Activated CD4-positive, alpha-beta T cell treated with anti-CD3 and anti-CD28 coated beads for 1 hour (primary cell): ENCODE measurements at places on chromosomes 13 and 19.

DNA sequence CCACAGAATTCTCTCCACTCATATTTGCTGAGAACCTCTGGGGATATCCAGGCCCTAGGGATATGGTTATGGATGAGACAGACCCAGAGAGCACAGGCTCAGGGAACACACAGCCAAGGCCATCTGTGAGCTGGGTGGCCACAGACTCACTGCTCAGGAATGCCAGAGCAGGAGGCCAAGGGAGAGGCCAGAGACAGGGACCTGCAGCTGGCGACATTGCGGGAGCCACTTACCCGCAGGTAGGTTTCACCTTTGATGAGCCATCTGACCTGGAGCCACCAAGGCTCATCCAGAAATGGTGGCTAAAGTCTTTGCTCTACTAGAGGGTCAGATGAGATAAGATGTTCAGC lies 29.4 kb downstream of the CCNE1 start:
- DNase-seq = no peak

DNA sequence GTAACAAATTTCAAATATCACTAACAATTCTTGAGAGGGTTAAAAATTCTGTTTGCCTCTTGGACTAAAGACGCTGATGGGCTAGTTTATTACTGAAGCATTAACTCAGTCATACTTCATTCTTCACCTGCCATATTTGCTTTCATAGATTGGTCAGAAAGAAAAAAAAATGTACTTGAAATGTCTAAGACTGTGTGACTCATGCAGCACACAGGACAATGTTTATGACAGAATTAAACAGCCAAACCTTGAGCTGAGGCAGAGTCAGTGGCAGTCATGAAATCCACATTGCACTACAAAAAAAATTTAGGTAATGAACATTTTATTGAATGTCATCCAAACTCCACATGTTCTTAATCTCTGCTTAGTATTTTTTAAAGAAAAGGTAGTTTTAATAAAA lies 135.6 kb downstream of the PRR20E start:
- no peak for DNase-seq

- peak; percentile 31 for DNase-seq
These were observed 2.0 kb upstream of the TMEM221 start for GRCh38 chr19:17450264-17451075.

- no peak for DNase-seq
These were observed 19.6 kb upstream of the WDFY2 start for GRCh38 chr13:51564671-51565070.

GRCh38 chr13:49435992-49436391 lies 7.9 kb downstream of the CAB39L start:
- no peak for DNase-seq

- peak; percentile 16 for DNase-seq
These were observed 182.0 kb upstream of the SERP2 start for GRCh38 chr13:44191504-44192171.

- DNase-seq = no peak
These were observed 47.5 kb downstream of the SPATA13 start for GRCh38 chr13:24207841-24208667.

DNA sequence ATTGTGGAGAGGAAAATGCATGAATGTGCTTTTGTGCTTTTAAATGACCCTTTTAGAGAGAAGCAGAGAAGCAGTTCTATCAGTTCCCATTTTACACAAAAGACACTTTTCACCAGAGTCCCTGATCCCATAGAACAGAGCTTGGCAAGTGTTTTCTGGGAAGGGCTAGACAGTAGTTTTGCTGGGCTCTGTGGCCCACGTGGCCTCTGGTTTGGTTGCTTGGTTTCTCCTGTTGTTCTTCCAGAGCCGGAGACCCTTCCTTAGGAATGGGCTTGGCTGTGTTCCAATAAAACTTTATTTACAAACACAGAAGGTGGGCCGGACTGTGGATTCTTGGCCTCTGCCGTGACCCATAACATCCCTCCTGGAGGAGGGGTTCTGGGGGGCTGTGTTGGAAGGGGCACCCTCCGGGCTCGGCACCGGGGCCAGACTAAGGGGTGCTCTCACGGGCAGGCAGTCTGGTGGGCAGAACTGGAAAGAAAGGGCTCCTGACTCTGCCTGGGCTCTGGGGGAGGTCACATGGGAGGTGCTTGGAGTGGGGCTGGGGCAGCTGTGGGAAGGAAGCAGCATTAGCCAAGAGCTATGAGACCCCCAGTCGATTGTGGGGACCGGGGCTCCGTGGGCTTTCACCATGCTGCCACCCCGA lies 3.2 kb downstream of the SPPL2B start:
- DNase-seq = no peak

GRCh38 chr19:35595928-35596327 lies 10.0 kb downstream of the PMIS2 start:
- DNase-seq = no peak

GRCh38 chr13:113157929-113158747 lies at the start of gene PROZ:
TSS of gene PROZ (plus strand) at chr13:113158648. CDS start at chr13:113158661, 13 bp downstream.
- DNase-seq = no peak

- DNase-seq = no peak
These were observed 69.8 kb upstream of the SERP2 start for GRCh38 chr13:44303681-44304432.

DNA sequence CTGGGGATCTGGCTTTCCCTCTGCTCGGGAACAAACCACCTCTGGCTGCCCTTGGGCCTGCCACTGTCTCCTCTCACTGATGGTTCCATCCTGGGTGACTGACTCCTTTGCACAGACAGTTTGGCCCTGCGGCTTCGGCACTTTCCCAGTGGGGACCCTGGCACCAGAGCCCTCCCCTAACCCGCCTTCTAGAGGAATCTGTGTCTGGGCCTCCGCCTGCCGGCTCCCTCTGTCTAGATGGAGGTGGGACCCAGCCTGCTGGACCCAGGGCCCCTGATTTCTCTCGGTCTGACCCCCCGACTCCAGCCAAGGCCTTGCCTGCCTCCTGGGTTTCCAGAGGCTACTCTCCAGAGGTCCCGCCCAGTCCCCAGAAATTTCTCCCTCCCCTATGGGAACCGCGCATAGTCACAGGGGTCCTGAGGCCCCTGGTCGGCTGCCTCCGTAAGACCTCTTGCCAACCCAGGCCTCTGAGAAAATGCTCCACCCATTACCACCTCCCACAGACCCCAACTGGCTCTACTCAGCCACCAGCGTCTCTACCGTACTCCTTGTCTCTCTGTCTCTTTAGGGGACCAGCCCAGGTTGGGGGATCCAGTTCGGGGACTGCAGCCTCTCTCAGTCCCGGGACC lies 2.7 kb downstream of the CCDC106 start:
- no peak for DNase-seq

DNA sequence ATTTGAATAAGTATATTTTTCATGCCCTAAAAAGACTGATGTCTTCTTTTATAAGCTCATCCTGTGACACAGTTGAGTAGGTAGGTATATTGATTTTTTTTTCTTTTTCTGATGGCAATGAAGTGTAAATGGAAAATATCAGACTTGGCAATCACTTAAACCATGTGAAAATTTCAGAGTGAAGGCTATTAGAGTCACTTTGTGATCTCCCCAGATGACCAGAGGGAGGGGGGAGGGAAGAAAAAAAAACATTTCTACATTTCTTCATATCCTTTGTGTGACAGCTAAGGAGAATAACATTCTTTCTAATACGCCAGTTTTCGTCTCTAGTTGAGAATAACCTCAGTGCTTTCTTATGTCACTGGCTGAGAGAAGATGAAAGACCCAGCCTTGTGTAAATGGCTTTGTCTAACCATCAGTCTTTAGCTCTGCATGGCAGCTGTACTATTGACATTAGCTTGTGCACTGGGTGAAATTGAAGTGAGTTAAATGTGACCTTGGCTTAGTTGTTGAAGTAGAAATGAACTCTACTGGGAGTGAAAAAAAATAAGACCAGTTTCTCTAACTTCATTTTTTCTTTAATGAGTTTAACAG lies 332.1 kb upstream of the DACH1 start:
- no peak for DNase-seq

- DNase-seq = no peak
These were observed 37.5 kb downstream of the SUGP2 start for GRCh38 chr19:18995804-18996241.

DNA sequence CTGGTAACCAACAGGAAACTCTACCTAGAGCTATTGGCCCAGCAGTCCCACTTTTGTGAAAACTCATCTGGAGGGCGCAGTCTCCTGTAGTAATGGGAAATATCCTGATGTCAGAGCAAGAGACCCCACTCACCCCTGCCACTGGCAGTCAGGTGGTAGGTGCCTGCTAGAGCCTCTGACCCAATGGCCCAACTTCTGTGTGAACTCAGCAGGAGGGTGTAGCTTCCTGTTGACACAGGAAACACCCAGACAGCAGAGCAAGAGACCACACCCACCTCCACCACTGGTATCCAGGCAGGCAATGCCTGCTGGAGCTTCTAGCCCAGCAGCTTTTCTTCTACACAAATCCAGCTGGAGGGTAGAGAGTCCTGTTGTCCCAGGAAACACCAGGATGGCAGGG lies 1176.8 kb upstream of the PRR20A start:
- DNase-seq = no peak

DNA sequence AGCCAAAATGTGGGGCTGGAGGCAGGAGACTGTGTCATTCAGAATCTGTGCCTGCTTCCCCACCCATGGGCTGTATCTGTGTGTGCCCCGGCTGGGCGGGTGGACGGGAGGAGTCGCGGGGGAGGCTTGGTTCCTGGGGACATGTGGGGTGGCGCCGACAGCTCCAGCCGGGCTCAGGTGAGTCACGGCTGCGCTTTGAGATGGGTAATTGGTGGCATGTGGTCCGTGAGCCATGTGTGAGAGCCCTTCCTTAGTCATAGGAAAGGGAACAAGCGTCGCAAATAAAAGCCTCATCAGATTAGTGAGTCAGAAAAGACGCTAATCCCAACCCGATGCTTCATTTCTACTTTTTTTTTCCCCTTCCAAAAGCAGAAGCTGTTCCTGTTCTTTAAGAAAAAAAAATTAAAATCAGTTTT lies 118.6 kb upstream of the ZNF536 start:
- DNase-seq = no peak

- no peak for DNase-seq
These were observed 213.5 kb downstream of the FGF9 start for GRCh38 chr13:21884299-21884909.

GRCh38 chr13:53691417-53691816 lies 662.8 kb downstream of the OLFM4 start:
- no peak for DNase-seq

DNA sequence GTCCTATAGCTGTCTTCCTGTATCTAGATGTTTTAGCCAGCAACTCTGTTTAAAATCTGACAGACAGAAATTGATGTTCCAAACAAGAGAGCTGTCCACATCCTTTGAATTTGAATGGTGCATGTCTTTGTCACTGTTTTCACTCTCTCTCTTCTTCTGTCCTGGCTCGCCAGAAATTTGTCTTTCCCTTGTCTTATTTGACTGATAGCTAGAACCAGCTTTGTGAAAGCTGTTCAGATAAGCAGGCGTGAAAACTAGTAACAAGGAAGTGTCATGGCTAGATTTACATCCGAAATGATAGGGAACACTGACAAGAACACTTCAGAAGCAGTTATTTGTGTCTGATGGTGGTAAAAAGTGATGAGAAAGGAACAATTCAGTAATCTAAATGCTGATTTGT lies 354.9 kb upstream of the SLITRK1 start:
- no peak for DNase-seq

GRCh38 chr13:72804301-72804700 lies 22.4 kb downstream of the PIBF1 start:
- no peak for DNase-seq

GRCh38 chr13:111906816-111907215 lies 160.1 kb upstream of the SOX1 start:
- no peak for DNase-seq

DNA sequence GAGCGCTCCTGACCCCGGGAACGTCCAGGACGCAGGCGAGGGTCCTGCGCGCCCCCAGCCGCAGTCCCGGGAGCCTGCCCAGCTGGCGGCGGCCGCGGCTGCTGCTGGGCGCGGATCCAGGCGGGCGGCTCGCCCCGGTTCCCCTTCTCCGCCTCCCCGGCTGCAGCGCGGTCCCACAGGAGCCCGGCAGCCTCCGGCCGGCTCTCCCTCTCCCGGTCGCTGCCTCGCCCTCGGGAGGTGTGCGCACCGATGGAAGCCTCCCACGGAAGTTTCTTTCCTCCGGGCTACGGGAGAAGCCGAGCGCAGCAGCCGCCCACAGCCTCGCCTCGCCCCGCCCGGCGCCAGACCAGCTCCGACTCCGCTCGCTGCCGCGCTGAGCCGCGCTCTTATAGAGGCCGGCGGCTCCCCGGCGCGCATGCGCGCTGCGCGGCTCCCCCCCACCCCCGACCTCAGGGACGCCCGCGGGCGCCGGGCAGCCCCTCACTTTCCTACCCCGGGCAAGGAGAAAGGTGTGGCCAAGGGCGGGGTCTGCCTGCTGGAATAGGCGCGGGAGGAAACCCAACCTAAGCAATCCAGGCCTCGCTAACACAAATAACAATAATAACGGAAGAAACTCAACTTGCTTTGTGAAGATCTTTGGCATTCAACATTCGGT lies at the start of gene SHISA2:
Gene SHISA2 (minus strand): TSS at position 360 of the 655 bp plus-strand sequence. CDS start 1,041 bp downstream, outside the sequence.
- DNase-seq = no peak

DNA sequence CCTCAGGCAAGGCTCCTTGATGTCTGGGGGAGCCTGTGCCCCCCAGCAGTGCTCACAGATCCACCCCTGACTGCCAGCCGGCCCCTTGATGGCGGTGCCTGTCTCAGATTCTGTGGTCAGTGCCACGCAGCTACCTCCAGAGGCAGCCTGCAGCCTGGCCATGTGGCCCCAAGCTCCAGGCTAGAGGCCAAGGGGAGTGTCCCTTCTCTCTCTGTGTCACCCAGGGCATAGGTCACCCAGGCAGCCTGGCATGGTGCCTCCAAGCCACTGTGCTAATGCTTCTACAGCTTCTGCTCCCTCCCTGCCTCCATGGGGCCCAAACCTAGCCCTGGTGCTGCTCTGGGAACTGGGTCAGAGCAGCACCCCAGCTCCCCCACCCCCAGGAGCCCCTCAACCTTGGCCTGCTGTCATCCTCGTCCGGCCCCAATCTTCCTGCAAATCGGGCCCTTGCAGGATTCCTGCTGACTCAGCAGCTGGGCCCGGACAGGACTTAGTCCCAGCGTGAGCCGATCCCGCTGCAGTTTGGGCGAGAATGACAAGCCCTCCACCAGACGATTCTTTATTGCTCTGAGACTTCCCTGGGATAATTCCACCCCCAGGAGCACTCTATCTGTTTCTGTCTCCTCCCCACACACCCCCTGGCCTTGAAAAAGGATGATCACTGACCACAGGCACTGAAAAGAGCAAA lies 2.8 kb upstream of the ARL11 start:
- DNase-seq = no peak

DNA sequence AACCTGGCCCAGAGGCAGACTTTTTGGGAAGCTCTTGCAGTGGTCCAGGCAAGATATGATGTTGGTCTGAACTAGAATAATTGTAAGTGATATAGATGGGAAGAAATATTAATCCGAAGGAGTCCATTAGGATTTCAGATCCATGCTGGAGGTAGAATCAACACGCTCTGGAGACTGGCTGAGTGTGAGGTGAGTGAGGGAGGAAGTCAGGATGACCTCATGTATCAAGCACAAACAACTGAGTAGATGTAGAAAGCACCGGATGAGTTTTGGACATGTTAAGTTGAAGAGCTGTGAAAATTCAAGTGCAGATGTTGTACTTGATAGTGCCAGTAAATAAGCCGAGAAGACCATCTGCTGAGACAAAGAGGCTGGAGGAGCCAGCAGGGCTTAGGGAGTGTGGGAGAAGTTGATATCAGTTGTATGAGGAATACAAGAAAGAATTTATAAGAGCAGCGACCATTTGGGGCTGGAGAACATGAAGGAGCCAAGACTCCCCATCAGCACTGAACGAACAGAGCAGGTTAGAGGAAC lies 5.3 kb upstream of the CNMD start:
- no peak for DNase-seq

GRCh38 chr19:18227781-18228271 lies 1.6 kb upstream of the PDE4C start:
- no peak for DNase-seq

GRCh38 chr19:1245494-1246264 lies 2.7 kb upstream of the MIDN start:
- no peak for DNase-seq
